ENCODE measurements at places on chromosomes 13 and 19. TPM values are rescaled to one million over a fixed set of nuclear protein-coding genes. Genes with fewer than 3 reads are reported as not detected.

The ZGLP1 gene
- 1.4 TPM for total RNA-seq

The OVOL3 gene
- total RNA-seq = not detected

The CLEC4M gene
- not detected for total RNA-seq

The MBD3L3 gene
- total RNA-seq = not detected

The ODAD3 gene
- total RNA-seq = not detected

The PSG6 gene
- not detected for total RNA-seq

DNA sequence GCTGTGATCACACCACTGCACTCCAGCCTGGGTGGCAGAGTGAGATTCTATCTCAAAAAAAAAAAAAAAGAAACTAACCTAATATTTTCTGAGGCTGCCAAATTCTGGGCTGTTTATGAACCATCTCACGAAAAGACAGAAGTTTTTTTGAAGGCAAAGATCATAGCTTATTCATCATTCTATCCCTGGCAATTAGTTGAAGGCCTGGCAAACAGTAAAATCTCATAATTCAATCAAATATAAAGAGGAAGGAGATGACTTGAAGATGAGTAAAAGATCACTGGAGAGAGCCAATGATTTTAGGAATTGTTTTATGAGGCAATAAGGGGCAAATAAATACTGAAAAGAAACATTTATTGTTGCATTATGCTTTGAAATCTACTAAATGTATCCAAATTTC, 216.5 kb downstream of the DCLK1 start:
- no peak for DNase-seq

- no peak for DNase-seq
Observed at GRCh38 chr13:25295701-25296100, 5.7 kb upstream of the NUP58 start.

DNA sequence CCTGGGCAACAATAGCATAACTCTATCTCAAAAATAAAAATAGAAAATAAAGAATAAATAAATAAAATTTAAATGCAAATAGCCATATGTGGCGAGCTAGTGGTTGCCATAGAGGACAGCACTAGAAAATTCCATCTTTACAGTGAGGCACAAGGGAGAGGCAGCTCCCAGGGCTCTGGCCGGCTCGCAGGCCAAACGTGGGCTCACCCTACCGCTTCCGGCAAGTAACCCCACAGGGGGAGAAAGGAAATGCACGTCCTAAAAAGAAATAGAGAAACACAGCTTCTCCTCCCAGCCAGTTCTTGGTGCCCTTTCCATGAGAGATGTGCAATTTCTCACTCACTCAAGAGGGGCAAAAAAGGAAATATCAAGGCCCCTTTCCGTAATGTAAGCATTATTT, 12.4 kb upstream of the GRWD1 start:
- DNase-seq = no peak

- no peak for DNase-seq
Observed at GRCh38 chr13:40127476-40127875, 472.0 kb downstream of the COG6 start.

GRCh38 chr19:44552324-44552723, 22.8 kb upstream of the CEACAM20 start:
- DNase-seq = peak; percentile 31

- peak; percentile 20 for DNase-seq
Observed at GRCh38 chr19:17404621-17405249, 695 bp downstream of the BST2 start.

GRCh38 chr13:98707281-98707999, 45.0 kb downstream of the SLC15A1 start:
- DNase-seq = no peak

- DNase-seq = no peak
Observed at GRCh38 chr13:71864986-71865873, 1.8 kb downstream of the DACH1 start.

DNA sequence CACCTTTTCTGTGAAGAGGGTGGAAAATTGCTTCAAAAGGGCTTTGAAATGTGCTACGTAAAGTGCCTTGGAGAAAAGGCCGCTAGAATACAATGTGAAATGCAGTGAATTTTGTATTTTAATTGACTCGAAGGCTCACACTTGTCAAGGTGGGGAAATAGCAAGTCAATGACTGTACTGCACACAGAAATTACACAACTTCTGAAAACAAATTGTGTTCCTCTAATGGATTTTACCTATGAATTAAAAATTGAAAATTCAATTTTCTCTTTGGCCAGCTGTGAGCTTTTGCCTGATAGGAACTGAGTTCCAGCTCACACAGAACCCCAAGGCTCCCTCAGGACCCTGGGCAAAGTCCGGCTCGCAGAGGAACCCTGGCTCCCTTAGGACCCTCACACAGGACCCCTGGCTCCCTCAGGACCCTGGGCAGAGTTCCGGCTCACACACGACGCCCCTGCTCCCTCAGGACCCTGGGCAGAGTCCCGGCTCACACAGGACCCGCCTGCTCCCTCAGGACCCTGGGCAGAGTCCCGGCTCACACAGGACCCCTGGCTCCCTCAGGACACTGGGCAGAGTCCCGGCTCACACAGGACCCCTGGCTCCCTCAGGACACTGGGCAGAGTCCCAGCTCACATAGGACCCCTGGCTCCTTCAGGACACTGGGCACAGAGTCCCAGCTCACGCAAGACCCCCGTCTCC, 324.9 kb downstream of the UQCRFS1 start:
- no peak for DNase-seq
